ENCODE measurements at places on chromosomes 2 and 18. TPM values are rescaled to one million over a fixed set of nuclear protein-coding genes. Genes with fewer than 3 reads are reported as not detected.

Gene TBR1
- not detected for total RNA-seq

Gene DSG1
- total RNA-seq, result not detected

Gene SRSF7
- 534 TPM for total RNA-seq

Gene ASPRV1
- total RNA-seq, result 1.2 TPM

Gene CDH2
- total RNA-seq, result 90.6 TPM

Gene C1QL2
- not detected for total RNA-seq

Gene RAB27B
- 1.1 TPM for total RNA-seq

Gene MAT2A
- total RNA-seq, result 63.8 TPM

Gene SATB2
- 8.2 TPM for total RNA-seq

Gene PLGLB2
- 0.11 TPM for total RNA-seq

Gene FARSB
- 38.8 TPM for total RNA-seq

Gene ADAM23
- total RNA-seq, result 1.1 TPM

Gene SLC23A3
- total RNA-seq, result 0.86 TPM

Gene HTRA2
- 41.2 TPM for total RNA-seq

Gene TRIM43
- total RNA-seq, result not detected

Gene HAAO
- not detected for total RNA-seq

Gene UGT1A4
- total RNA-seq, result not detected

Gene RGPD4
- not detected for total RNA-seq

Gene ATP6V1C2
- 0.29 TPM for total RNA-seq

Gene TMEM17
- total RNA-seq, result 1.4 TPM

Gene PTPRN
- 0.21 TPM for total RNA-seq

Gene SLC1A4
- 13.3 TPM for total RNA-seq

Gene PSMA8
- total RNA-seq, result not detected

Gene ACADL
- not detected for total RNA-seq

Gene ZNF396
- 5.4 TPM for total RNA-seq

Gene CPO
- total RNA-seq, result not detected

Gene SMIM21
- not detected for total RNA-seq

Gene MAB21L4
- not detected for total RNA-seq

Gene PRKAG3
- total RNA-seq, result not detected

Gene SPC25
- total RNA-seq, result 59.7 TPM

Gene CASP10
- 2.9 TPM for total RNA-seq

Gene FHOD3
- 17.8 TPM for total RNA-seq

Gene CDH7
- not detected for total RNA-seq

Gene PGAP1
- total RNA-seq, result 4.5 TPM

Gene FAM124B
- 0.11 TPM for total RNA-seq

Gene CHRNG
- total RNA-seq, result not detected

Gene NAT8
- not detected for total RNA-seq

Gene HOXD13
- 20.7 TPM for total RNA-seq

Gene CFAP65
- total RNA-seq, result 0.11 TPM

Data from Daoy (cell line).